ENCODE measurements at places on chromosomes 6 and 20.

DNA sequence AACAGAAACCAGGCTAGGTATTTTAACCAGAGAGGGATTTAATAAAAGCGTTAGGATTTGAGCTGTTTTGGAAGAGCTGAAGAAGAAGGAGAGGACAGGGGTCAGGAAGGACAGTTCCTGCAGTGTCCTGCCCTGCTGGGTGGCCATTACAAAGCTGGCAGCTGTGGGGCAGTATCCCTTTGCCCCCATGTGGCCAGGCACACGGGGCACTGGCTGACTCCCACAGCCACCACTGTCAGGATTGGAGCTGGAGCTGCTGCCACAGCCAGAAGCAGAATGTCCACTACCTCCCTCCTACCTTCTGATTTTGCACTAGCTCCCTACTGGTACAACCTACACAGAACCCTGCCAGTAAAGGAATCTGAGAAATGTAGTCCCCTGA lies 46.5 kb downstream of the SLC22A3 start:
- no peak for DNase-seq

DNA sequence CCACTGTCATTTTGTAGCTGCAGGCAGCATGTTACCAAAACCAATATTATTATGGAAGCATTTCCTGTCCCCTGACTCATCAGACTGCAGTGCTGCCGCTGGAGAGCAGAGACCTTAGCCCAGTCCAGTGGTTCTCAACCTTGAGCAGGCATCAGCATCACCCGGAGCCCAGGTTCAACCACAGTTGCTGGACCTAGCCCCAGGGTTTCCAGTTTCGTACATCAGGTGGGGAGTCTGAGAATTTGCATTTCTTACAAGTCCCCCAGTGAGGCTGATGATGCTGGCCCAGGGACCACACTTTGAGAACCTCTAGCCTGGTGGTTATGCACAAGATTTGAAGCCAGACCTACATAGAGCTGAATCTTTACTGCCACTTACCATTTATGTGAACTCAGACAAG lies 47.3 kb downstream of the LY86 start:
- no peak for DNase-seq

DNA sequence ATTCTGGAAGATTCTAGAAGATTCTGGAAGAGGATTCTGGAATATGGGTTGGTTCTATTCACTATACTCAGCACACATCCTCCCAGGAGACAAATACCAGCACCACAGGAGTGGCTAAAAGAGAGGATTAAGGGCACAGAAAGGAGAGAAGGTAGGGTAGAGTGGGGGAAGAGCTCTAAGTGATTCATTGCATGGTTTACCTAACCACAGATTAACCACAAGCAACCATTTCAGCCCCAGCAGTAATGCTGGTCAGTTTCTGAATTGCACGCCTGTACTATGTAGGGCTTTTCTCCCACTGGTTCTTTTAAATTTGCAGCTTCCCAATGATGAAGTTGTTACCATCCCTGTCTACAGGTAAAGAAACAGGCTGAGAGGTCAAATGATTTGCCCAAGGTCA lies 192.7 kb upstream of the PMEPA1 start:
- DNase-seq = no peak

- DNase-seq = no peak
These were observed 1.0 kb upstream of the E2F3 start for GRCh38 chr6:20400456-20401204.

GRCh38 chr6:82178077-82178758 lies 69.3 kb downstream of the IBTK start:
- DNase-seq = no peak

- no peak for DNase-seq
These were observed 6.0 kb downstream of the PCMT1 start for GRCh38 chr6:149755300-149756260.

GRCh38 chr6:44653761-44654218 lies 266.3 kb downstream of the CDC5L start:
- no peak for DNase-seq

GRCh38 chr6:129120856-129121638 lies 238.1 kb downstream of the LAMA2 start:
- no peak for DNase-seq

DNA sequence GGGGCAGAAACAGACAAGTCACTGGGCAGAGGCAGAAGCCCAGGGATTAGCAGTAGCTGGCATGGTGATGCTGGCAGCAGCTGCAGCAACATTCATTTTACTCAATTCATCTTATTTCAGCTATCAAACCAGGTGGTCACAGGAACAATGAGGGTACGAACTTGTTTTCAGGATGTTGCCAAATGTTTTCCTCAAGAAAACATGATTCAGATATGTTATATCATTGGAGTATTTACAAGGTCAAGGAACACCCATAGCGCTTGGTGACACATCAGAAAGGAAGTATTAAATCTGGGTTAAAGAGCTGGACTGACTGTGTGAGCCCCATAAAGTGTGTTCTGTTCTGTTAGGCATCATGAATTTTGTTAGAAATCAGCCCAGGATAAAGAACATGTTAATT lies 456.9 kb upstream of the ID4 start:
- DNase-seq = no peak

DNA sequence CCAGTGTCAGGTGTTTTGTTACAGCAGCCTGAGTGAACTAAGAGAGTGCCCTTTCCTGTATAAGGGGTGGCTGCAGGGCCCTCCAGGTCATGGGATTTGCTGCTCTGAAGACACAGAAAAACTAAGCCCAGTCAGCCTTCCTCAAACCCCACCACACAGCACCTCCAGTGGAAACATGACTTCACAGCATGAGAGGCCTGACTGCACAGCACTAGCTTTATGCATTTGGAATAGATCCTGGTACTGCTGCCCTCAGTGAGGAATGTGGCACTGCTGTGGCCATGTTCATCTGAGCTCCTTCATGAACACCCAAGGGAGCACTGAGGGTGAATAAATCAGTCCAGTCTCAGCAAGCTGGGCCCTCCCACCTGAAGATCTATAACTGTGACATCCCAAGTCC lies 296.1 kb upstream of the FOXQ1 start:
- DNase-seq = no peak

DNA sequence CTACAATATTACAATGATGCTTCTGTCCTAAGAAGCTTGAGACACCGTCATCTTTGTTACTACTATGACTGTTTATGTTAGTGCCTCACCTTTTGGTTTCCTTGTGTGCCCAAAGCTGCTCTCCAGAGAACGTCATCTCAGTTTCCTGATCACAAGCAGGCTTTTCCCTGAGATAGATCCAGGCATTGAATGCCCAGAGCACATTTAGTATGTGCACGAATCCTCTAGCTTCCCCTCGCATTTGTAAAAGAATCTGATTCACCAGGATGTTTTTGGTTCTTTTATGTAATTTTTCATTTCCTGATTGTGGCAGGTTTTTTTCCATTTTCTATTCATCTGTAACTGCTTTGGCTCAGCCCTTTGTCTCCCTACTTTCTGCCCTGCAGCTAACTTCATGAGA lies 100.2 kb upstream of the TMEM181 start:
- DNase-seq = no peak

DNA sequence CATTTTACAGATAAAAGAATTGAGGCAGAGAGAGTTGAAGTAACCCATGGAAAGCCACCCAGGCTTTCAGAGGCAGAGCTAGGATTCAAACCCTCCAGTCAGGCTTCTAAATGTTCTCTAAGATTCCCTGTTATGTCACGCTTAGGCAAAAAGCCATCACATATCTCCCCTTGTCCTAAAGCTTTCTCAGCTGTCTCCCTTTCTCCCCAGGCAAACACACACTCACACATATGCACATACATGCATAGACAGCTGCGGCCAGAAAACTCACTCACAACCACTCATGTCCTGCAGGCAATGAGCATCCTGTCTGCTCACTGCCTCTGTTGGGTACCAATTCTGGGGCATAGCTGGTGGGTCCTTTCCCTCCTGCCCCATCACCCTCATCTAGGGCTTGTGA lies 595.9 kb upstream of the CHD6 start:
- DNase-seq = no peak

- no peak for DNase-seq
These were observed 80.2 kb downstream of the FAM50B start for GRCh38 chr6:3929281-3929798.

GRCh38 chr6:89116702-89117101 lies 1.2 kb downstream of the SRSF12 start:
- no peak for DNase-seq

GRCh38 chr6:161486361-161487216 lies 212.7 kb upstream of the AGPAT4 start:
- DNase-seq = no peak

DNA sequence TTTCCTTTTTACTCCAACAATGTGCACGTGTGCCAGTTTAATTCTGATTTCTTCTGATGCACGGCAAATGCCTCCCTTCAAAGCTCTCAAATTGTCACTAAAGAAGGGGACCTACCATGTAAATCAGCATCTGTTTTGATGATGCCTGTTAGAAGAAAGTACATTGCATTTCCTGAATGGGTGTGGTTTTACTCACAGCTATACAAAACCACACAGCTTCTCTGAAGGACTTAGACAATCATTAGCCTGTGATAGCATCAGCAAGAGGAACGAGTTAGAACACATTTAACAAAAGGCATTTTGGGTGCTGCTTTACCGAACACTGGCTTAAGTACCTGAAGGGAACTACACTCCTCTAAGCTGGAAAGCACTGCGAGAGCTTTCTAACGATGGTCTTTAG lies 109.4 kb downstream of the ATXN1 start:
- no peak for DNase-seq

DNA sequence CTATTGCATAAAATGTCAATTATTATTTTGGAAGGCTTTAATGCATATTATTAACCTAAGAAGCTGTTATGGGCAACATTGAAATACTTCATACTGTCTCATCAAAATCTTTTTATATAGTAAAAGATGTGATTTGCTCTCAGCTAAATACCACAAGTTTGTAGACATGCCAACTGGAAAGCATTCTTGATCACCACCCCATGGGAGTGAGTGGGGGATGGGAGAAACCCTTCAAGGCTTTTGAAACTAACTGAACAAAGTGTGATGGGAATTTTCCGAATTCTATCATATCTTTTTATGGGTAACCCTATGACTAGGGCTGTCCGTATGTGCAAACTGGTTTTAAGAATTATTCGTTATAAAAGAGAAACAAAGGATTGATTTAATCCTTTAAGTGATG lies 377.3 kb upstream of the JAG1 start:
- no peak for DNase-seq

GRCh38 chr6:136780972-136781371 lies 11.3 kb downstream of the MAP3K5 start:
- DNase-seq = no peak

DNA sequence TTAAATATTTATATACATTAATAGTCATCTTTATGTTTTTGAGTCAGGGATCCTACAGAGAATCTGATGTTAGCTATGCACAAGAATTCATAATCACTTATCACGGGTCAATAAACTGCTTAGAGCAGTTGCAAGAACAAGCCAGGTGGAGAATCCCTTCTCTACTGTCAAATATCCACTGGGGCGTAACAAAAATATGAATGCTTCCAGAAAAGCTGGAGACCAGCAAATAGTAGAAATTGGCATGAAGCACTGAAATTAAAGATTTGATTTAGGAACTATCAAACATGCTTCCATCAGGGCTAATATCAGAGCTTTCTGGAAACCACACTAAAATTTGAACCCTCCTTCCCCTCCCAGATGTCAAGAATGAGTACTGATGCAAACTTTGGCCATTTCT lies 37.3 kb downstream of the ADGRG6 start:
- DNase-seq = no peak

GRCh38 chr20:46206025-46206424 lies 87.9 kb downstream of the CD40 start:
- no peak for DNase-seq

DNA sequence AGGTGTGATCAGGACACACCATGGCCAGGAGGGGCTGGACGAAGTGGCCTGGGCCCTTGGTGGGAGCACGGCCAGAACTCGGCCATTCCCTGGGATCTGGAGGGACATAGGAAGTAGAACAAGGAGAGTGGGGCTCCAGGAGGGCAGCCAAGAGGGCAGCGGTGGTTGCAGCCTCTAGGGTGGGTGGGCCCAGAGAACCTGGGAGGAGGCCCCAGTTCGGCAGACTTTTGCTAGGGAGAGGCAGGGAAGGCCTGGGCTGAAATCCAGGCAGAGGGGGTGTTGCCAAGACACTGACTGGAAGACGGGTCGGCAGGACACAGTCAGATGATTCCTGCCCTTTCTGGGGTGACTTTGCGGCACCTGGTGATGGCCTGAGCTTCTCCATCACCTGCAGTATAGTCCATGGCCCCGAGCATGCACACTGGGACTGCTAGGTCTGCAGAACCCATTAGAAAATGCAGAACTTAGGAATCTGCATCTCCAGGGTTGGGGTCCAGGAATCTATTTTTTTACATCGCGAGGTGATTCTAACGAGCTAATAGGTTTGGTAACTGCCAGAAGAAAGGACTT lies 224.8 kb downstream of the SYNDIG1 start:
- no peak for DNase-seq

DNA sequence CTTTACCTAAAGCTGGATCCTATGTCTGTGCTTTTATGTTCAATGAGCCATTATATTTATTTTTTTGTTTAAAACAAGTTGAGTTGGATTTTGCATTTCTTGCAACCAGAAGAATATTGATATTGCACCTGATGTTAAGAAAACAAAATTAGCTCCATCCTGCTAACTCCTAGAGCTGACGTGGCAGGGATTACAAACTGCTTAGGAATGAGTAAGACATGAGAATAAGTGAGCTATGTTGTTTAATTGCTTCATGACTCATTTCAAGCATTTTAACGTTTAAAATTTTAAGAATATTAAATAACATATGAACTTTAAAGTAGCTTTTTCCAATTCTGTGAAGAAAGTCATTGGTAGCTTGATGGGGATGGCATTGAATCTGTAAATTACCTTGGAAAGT lies 663.5 kb downstream of the EPM2A start:
- no peak for DNase-seq

GRCh38 chr6:134686071-134686470 lies 263.8 kb downstream of the ALDH8A1 start:
- DNase-seq = no peak

- DNase-seq = no peak
These were observed 78.0 kb downstream of the RWDD2A start for GRCh38 chr6:83270971-83271719.

GRCh38 chr6:109059153-109059552 lies 35.5 kb downstream of the SESN1 start:
- no peak for DNase-seq

- DNase-seq = no peak
These were observed 288.9 kb upstream of the CDH4 start for GRCh38 chr20:60963146-60963545.

- peak; percentile 94 for DNase-seq
These were observed 6.9 kb upstream of the MOG start for GRCh38 chr6:29649701-29650673.

DNA sequence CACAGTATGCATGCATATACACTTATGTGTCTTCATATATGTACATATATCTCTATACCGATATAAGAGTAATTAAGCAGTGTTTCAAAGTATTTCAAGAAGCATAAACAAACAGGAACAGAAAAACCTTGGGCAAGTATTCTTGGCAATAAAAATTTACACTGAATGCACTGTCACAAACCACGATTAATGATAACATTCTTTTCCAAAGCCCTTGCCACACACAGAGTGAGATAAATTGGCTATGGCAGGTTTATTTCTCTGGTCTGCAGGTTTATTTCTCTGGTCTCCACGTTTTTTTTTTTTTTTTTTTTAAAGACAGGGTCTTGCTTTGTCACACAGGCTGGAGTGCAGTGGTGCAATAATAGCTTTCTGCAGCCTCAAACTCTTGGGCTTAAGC lies 73.0 kb downstream of the PPP1R3G start:
- DNase-seq = no peak
